ENCODE measurements at places on chromosomes 1 and 21.

GRCh38 chr1:14514739-14515138, 83.7 kb upstream of the KAZN start:
- DNase-seq = no peak

GRCh38 chr21:25421321-25422028, 185.8 kb downstream of the MRPL39 start:
- DNase-seq = no peak

GRCh38 chr21:38931291-38931690, 125.6 kb downstream of the ETS2 start:
- DNase-seq = no peak

DNA sequence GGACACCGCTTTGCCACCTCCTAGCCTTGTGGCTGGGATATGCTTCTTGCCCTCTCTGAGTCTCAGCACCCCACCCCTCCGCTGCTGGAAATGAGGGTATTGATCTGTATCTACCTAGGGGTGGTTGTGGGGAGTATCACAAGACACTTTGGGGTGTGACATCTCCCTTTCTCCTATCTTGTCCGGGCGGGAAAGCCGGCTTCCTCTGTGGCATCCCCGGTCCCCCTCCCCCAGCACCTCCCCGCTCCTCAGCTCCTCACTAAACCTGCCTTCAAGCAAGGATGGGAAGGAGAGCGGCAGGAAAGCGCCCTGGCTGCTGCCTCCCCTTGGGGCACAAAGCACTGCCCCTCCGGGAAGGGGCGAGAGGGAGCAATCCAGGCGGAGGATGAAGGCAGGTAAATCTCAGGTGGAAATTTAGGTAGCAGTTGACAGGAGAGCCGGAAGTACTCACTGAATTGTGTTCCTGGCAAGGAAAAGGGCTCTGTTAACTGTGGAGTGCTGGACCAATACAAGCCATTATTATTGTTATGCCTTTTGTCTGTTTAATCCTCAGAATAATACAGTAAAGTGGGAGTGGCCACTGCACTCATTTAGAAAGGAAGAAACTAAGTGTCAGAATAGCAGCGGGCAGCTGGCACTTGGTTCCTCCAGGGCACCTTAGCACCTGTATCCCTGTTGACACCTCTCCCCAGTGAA, 49.0 kb upstream of the LRP8 start:
- no peak for DNase-seq

DNA sequence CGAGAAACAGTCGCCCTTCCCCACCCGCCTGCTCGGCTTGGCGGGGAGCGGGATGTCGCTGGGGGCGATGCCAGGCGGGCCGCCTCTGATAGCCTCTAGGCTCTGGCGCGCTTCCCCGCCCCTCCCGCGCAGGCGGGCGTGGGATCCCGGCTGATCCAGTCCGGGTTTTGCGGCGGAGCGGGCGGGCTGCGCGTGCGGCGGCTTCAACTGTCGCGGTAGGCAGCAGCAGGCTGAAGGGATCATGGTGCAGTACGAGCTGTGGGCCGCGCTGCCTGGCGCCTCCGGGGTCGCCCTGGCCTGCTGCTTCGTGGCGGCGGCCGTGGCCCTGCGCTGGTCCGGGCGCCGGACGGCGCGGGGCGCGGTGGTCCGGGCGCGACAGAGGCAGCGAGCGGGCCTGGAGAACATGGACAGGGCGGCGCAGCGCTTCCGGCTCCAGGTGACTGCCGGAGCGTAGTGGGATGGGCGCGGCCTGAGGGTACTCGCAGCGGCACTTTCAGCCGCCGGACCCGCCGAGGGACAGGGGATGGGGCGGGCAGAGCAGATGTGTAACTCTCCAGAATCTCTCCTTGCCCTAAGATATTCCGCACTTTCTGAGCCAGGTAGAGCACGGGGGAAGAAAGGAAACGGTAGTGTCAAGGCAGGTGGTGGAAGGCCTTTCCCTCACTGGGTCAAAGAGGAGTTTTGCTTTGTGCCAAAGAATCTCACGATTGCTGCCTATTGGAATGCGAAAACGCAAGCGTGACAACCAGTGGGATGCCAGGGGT, at the start of gene FAAH:
FAAH (plus strand) TSS at position 210 of the 764 bp plus-strand sequence; CDS start at position 242, 32 bp downstream.
- peak; percentile 68 for DNase-seq

DNA sequence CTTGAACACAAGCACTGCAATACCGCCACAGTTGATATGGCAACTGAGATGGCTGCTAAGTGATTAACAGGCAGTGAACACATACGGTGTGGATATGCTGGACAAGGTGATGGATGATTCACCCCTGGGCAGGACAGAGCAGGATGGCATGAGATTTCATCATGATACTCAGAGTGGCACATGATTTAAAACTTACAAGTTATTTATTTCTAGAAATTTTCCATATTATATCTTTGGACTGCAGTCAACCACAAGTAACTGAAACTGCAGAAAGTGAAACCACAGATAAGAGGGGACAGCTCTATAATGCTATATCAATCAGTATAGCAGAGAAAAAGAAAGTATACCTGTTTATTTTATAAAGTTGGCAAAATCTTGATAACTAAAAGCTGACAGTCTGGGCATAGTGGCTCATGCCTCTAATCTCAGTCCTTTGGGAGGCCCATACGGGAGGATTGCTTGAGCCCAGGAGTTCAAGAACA, 47.9 kb downstream of the PHACTR4 start:
- DNase-seq = no peak

GRCh38 chr21:26539566-26539965, 33.5 kb downstream of the CYYR1 start:
- no peak for DNase-seq

DNA sequence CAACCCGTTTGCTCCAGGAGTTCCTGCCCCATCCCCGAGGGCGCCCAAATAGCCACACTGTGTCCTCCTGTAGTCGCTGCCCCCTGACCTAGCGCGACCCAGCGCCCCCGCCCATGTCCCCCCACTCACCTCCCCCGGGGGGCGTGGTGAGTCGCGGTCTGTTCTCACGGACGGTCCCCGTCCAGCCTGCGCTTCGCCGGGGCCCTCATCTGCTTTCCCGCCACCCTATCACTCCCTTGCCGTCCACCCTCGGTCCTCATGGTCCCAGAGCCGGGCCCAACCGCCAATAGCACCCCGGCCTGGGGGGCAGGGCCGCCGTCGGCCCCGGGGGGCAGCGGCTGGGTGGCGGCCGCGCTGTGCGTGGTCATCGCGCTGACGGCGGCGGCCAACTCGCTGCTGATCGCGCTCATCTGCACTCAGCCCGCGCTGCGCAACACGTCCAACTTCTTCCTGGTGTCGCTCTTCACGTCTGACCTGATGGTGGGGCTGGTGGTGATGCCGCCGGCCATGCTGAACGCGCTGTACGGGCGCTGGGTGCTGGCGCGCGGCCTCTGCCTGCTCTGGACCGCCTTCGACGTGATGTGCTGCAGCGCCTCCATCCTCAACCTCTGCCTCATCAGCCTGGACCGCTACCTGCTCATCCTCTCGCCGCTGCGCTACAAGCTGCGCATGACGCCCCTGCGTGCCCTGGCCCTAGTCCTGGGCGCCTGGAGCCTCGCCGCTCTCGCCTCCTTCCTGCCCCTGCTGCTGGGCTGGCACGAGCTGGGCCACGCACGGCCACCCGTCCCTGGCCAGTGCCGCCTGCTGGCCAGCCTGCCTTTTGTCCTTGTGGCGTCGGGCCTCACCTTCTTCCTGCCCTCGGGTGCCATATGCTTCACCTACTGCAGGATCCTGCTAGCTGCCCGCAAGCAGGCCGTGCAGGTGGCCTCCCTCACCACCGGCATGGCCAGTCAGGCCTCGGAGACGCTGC, 1.1 kb downstream of the HTR6 start:
- no peak for DNase-seq

- DNase-seq = peak; percentile 20
Observed at GRCh38 chr1:111576547-111576946, 43.0 kb upstream of the RAP1A start.

DNA sequence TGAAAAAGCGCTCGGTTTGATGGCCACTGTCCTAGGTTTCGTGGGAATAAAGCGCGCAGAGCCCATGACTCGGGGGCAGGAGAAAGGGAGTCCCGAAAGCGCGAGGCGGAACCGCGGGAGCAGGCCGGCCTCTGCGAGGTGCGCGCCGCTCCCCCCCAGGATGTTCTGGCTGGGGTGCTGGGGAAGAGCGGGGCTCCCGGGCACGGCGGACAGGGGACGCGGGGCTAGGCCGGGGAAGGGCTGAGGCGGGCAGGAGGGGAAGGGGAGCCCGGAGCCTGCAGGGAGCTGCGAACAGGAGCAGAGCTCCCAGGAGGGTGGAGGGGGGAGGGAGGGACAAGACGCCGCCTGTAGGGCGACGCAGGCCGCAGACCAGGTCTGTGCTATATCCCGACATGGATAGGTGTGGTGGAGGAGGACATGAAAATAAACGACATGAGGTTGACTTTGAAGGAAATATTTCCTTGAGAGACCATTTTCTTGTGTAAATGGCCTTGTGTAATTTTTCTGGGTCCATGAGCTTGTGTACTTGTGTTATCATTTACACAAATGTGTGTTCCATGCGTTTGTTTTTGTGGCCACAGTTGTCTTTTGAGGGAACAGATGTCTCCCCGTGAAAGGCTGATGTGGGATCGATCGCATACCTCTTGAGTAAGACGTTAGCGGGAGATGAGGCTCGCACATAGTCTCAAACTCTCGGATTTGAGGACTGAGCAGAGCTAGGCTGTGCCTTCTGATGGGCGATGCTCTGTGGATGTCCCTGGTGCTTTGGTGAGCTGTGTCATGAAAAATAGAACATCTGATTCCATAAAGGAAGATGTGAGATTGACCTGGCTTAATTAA, 1.3 kb downstream of the PCNT start:
- peak; percentile 46 for DNase-seq

DNA sequence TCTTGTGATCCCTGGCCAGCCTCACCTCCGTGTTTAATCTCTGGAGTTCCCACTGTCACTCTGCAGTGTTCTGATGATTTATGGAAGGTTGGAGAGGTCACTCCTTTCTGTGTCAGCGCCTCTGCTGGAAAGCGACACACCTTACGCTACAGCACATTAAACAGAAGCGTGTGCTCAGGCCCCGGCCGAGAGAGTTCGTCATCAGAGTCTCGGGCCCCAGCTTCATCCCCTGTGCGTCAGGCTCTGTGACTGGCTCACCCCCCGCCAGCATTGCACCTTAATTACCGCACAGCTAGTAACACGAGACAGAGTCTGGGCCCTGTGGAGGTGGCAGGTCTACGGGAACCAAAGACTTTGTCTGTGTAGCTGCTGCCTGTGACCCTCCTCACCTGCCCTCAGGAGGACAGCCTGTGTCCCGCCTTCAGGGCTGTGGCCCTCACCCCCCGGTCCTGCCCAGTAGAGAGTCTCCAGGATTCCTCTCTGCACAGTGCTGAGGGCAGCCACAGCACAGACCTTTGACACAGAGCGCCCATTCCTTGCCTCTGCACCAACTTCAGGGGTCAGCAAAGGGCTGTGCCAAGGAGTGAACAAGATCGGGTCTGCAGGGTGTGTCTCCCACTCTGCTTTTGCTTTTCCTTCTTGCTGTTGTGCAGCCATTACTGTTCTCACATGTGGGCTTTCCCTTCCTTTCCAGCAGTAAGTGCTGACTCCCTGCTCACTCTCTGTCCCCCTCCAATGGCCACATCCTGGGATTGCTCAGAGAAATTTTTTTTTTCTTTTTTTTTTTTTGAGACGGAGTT, 157.6 kb downstream of the PGBD5 start:
- peak; percentile 17 for DNase-seq

- DNase-seq = no peak
Observed at GRCh38 chr1:31444725-31445448, 31.9 kb downstream of the SERINC2 start.

GRCh38 chr1:212689758-212690529, 9.7 kb downstream of the BATF3 start:
- DNase-seq = no peak

DNA sequence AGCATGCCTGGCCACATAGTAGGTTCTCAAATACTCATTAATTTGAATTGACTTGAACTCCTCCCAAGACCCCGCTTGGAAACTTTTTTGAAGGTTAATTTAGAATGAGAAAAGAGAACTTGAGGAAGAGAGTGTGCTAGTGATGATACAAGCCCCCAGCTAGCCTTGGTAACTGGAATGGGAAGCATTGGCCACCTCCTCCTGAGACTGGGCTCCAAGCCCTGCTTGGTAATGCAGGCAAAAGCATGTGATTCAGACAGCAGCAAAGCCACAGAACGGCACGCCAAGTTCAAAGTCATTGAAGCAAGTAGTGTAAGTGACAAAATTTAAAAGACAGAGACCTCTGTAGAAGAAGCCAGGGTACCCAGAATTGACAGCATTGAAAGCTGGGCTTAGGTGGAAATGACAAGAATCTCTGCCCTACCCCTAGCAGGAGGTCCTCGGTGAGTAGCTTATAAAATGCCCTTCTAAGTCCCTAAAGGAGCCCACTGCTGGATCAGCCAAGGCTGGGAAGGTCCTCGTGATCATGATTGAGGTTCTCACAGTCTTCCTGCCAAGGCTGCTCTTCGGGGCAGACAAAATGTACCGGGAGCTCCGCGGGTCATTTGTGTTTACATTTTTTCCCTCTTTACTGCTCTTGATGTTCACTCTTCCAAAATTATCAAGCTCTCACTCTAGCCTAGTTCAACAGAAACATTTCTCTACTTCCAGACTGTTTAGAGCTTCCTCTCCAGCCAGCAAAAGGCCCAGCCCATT, 99.4 kb downstream of the TSEN15 start:
- DNase-seq = no peak

GRCh38 chr1:99992044-99992722, 22.4 kb downstream of the SLC35A3 start:
- DNase-seq = no peak

GRCh38 chr1:201562257-201562656, 23.3 kb downstream of the NAV1 start:
- no peak for DNase-seq

- no peak for DNase-seq
Observed at GRCh38 chr21:41819236-41819855, 52.5 kb upstream of the RIPK4 start.

DNA sequence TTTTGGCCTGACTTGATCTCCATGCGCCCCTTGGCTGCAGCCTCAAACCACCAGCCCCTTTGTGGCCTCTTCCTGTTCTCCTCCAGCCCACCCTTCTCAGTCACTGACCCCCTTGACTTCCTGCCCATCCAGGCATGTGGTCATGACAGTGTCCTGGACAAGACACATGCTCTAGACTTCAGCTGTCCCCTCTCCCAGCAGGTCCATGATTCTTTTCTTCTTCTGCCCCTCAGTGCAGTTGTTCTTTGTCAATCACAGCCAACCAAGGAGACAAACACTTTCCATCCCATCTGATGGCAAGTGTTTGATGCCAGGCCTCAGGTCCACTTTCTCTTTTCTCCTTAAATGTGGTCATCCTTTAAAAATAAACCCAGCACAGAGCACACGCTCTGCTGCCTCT, 49.7 kb downstream of the SYT6 start:
- DNase-seq = no peak

DNA sequence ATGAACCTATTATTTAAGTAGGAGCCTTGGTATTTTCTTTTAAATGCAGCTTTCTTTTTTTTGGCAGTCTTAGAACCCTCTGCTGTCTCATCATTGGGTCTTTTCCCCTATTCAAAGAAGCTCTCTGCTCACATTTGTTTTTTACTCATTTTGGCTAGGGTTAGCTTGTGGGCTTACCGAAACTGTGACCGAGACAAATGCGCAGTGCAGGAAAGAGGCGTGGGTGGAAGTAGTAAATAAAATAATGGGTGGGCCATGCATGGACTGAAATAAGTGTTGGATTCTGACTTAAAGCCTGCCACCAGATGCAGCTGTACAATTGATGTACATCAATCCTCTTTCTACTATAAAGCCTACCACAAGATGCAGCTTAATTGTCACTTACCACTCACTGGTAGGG, 14.7 kb downstream of the XPR1 start:
- no peak for DNase-seq

GRCh38 chr1:87950369-87950768, 621.7 kb downstream of the LMO4 start:
- DNase-seq = no peak
